Suppressor macrophage (primary cell): ENCODE measurements at places on chromosomes 2 and 18.

GRCh38 chr18:70907673-70908072 lies 618.8 kb downstream of the SOCS6 start:
- DNase-seq: no peak

- DNase-seq: peak; percentile 68
Measured at GRCh38 chr2:68284896-68285295, 32.6 kb upstream of the PPP3R1 start.

DNA sequence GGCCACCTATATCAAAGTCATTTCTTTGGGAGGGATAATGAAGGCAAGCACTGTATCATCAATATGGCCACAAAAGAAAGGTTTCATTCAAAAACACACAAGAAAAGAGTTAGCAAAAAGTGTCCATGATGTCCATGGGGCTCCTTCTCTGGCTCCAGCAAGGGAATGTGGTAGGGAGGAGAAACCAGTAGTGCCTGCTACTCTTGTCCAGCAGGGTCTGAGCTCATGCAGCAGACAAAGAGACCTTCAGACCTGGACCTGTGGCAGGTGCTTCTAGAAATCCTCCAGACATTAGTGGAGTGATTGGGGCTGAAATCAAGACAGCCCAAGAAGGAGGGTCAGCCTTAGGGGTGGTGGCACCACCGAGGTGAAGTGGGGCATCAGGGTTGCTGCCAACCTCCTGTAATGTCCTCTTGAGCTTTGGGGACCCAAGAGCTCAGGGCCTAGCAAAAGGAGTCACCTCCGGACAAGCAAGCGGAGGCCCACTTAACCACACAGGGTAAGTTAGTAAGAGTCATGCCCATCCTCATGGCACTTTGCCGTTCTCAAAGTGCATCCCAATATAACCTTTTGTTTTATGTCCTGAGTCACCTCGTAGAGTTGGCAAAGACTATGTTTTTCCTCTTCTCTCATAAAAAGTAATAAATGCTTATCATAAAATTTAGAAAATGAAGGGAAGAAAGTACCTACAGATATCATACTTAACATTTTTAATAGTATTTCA lies 112.6 kb upstream of the YPEL5 start:
- no peak for DNase-seq

DNA sequence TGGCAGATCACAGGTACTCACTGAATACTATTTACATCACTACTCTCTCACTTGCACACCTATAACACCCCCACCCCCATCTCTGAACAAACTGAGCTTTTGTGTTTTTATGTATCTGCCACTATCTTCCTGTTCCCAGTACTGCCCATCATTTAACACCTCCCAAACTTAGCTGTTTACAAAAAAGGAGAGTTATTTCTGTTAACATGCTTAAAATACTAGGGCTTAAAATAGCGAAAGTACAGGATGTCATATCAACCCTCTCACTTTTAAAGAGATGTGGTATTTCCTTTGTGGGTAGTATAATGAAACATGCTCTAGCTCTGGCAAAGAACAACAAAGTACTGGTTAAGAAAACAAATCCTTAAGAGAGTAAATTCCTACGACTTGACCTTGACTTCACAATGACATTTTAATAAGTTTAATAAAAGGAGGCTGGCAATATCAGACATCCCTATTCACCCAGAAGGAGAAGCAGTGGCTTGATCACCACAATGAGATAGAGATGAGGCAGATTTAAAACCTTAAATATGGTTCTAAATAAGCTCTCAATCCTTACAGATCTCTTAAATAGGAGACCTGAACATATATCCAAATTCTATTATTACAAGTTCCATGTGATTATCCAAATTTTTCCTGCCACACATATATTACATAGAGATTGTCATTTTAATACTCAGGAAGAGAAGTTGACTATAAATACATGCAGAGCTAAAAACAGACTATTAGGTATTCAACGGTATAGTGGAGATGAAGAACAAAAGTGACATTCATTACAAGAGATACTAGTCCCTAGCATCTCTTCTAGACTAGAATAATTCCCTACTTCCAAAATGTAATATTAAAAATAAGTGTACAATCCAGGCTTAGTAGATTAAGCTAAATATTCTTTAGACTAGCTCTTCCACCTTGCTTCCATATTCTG lies 36.9 kb downstream of the TRAK2 start:
- DNase-seq: no peak

GRCh38 chr2:19150726-19151125 lies 207.7 kb downstream of the OSR1 start:
- no peak for DNase-seq

DNA sequence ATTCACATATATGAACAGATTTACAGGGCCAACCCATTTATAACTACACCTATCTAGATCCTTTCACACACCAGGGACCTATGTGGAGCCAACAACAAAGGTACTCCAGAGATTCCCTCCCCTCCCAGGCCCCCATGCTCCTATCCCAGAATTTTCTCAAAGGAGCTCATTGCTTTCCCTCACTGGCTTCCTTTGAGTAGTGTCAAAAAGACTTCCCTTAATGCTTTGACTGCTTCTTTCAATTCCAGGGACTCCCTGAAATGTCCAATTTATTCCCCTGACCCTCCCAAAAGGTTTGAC lies 46.6 kb downstream of the IKZF2 start:
- no peak for DNase-seq

DNA sequence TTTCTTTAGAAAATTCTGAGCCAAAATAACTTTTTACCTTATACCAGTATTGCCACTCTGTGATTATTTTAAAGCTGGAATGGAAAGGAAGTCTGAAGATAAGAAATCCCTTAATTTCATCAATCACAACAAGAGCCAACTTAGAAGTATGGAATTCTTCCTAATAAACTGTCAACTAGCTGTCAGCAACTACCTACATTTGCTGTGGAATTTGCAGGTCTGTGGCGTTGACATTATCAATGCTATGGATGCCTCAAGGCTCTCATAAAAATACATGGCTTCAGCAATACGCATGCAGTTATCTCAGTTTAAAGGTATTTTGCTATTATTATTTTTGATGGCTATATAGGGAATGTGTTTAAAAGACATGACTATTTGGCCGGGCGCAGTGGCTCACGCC lies 108.5 kb downstream of the ABCA12 start:
- DNase-seq: no peak

DNA sequence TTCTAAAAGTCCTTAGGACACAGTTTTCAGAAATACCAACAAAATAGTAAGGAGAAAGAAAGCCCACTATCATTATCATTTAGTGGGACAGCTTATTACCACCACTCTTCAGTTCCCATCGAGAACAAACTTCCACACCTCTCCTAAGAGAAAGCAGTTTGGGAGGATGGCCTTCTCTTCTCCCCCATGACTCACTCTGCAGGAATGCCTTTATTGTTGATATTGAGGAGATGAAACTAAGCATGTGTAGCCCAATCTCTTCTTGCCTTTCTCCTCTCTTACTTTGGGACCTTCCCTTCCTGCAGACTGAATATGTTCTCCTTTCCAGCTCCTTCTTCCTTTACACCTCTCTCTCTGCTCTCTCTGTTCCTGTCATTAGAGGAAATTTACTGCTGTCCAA lies 30.0 kb upstream of the ERMN start:
- DNase-seq: no peak
